ENCODE measurements at places on chromosomes 2 and 18.

DNA sequence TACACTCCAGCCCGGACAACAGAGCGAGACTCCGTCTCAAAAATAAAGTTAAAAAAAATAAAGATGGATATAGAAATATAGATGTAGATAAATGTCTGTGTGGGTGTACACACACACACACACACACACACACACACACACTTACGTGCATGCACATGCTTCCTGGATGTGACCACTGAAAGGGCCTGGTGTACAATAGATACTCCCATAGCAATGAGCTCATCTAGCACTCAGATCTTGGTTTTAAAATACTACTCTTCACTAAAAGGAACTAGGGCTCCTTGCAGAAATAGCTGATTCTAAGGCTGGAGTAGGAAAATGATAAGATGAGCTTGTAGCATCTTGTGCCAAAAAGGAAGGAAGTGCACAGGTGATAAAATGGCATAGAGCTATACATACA is 39.1 kb downstream of the ROCK2 start:
- DNase-seq: no peak

DNA sequence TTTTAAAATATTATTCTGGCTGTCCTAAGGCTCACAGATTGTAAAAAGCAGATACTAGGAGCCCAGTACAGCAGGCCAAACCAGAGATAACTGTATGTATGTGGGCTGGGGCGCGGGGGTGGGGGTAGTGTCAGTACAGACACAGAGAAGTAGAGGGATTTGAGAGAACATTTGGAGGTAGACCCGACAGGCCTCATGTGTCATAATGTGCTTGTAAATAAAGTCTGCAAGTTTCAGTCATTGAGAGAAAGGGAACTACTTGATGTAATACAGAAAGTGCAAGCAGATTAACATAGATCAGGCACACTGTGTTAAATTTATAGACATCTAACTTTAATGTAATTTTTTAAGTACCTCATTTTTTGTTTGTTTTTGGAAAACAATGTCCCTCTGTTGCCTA is 7.4 kb upstream of the POLI start:
- no peak for DNase-seq

- DNase-seq: no peak
Observed at GRCh38 chr2:201970786-201971108, 62.9 kb upstream of the FZD7 start.

DNA sequence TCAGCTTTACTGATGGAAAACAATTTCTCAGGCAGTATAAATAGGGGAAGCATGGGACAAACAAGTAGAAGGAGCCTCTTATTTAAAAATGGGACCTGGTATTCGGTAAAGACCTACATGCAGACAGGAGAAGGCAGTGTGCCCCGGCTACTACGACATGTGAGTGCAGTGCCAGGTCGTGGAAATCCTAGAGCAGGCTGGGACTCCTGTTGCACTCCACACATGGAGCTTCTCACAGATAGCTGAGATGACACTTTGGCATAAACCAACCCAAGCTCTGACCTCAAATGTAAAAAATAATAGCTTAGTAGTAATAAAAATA is 885 bp upstream of the DSEL start:
- DNase-seq: peak; percentile 74

DNA sequence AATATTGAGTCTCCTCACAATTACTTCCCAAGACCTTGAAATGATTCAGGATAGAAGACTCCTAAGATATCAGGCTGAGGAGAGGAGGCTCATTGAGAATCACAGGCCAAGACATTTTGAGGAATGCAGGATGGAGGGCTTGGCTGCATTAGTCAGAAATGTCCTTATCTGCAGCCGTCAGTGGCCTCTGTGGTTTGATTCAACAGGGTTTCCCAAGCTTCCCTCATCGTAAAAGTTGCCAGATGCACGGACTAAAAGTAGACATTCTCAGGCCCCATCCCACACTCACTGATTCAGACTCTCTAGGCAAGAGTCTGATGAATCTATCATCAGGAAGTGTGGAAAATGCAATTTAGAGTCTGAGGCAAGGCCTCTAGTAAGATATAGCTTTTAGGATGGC is 34.0 kb upstream of the TMEM178A start:
- no peak for DNase-seq

GRCh38 chr2:108403494-108403893 is 25.7 kb downstream of the SULT1C4 start:
- no peak for DNase-seq

- no peak for DNase-seq
Observed at GRCh38 chr2:100563407-100564247, 834 bp downstream of the PDCL3 start.

DNA sequence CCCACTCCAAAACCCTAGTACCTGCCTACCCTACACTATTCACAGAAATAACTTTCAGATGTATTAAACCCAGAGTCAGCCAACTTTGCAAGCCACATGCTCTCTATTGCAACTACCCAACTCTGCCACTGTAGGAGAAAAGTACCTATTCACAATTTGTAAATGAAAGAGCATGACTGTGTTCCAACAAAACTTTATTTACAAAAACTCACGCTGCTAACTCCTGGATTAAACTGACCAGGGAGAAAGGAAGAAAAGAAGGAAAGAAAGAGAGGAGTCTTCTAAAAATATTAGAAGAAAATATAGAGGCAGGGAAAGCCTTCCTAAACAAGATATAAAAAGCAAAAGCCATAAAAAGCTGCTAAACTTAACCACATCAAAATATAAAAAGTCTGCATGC is 24.6 kb downstream of the SLC1A4 start:
- no peak for DNase-seq

DNA sequence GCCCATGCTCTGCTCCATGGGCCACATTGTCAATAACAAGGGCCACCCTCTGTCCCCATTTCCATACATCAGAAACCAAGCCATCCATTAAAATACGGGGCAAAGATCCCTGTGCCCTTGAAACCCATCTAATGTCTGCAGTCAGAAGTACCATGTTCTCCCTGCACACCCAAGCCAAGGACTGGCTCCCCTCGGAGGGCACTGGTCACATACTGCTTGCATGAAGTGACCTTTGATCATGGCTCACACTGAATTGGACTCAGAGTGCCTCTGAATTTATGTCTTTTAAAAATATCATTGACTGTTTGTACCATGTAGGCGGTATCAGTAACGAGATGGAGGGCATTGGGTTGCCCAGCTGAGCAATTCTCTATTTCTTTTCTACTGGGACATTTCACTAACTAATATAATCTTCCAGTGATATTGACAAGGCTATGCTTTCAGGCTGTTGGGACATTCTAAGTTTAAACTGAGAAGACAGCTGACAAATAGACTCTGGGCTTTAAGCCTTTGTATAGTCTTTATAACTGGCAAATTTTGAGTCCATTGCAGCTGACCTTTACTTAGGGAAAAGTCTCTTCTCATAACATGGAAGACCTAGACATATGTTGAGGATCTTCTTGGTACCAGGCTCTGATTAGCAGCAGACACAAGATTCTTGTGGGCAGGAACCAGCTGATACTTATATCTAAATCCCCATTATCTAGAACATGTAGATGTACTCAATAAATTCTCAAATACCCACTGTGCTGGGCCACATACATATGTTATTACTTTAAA is 214.3 kb downstream of the MYCN start:
- DNase-seq: no peak

DNA sequence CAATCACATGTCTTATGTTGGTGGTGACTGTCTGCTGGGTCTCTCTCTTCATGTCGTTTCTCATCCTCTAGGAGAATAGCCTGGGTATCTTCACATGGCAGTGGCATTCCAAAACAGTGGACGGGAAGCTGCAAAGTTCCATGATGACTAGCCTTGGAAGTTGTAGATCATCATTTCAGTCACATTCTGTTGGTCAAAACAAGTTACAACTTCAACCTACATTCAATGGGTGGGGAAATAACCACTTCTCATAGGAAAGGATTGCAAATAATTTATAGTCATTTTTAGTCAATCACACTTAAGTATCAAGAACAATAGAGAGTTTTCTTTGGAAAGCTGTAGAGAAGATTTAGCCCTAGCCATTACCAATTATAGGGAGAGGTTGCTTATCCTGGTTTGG is 395.0 kb upstream of the CDH2 start:
- no peak for DNase-seq

- DNase-seq: no peak
Observed at GRCh38 chr2:207823865-207824264, 54.2 kb upstream of the FZD5 start.

GRCh38 chr18:23963443-23964165 is 51.0 kb upstream of the TTC39C start:
- no peak for DNase-seq

DNA sequence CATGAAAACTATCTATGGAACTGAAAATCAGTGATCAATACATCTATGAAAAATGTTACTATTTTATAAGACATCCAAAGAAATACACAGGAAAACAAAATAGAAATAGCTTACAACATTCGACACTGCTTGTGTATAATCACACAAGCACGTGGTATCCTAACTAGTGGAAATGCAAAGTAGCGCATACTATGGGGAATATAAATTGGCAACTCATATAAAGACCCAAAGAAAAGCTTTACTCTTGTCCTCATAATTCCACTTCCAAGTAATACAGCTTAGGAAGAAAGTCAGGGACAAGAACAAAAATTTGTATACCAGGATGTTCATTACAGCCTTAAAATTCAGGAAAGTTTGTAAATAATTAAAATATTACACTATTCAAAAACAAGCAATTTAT is 384.6 kb downstream of the NRXN1 start:
- DNase-seq: no peak

- DNase-seq: no peak
Observed at GRCh38 chr2:222492683-222493082, 68.3 kb downstream of the SGPP2 start.

GRCh38 chr2:187447336-187447735 is 716 bp downstream of the CALCRL start:
- no peak for DNase-seq

- DNase-seq: no peak
Observed at GRCh38 chr2:99348173-99348572, 11.0 kb downstream of the EIF5B start.

DNA sequence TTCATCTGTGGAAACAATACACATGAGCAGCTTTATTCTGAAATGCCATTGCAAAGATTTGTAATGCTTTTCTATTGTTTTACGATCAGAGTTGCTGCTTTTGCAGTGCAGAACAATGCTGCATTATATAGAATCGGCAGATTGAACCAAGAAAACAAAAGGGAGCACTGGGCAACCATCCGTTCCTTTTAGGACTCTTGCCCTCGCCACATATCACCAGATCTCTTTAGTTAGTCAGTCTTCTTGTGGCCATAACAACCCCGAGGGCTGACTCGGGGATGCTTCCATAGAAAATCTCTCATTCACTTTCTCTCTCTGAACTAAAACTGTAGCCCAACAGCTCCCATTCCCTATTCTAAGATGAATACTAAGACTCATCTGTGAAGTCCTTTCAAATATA is 340.4 kb downstream of the NRXN1 start:
- DNase-seq: no peak

GRCh38 chr2:207724113-207724512 is 12.7 kb downstream of the CCNYL1 start:
- DNase-seq: no peak

DNA sequence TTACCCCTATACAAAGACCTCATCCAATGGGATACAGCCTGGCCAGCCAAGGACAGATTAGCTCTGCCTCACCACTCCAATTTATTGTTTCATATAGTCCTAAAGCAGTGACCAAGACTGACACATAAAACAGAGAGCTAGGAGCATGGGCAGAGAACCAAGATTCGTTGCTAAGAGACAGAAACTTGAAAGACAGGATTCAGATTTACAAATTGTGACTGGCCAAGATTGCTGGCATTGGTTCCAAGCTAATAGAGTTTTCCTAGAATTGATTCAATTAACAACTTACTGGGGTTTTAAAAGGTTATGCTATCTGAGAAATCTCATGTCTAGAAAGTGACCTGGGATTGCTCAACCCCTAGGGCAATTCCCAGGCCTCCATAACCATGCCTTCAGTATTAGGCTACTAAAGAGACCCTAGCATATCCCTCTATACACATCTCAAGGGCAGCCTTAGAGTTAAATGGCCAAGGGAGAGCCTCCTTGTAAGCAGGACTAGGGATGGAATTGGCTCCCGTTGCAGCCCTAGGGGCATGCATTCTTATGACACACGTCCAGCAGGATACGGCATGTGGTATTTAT is 75.6 kb downstream of the ICOS start:
- peak; percentile 89 for DNase-seq

DNA sequence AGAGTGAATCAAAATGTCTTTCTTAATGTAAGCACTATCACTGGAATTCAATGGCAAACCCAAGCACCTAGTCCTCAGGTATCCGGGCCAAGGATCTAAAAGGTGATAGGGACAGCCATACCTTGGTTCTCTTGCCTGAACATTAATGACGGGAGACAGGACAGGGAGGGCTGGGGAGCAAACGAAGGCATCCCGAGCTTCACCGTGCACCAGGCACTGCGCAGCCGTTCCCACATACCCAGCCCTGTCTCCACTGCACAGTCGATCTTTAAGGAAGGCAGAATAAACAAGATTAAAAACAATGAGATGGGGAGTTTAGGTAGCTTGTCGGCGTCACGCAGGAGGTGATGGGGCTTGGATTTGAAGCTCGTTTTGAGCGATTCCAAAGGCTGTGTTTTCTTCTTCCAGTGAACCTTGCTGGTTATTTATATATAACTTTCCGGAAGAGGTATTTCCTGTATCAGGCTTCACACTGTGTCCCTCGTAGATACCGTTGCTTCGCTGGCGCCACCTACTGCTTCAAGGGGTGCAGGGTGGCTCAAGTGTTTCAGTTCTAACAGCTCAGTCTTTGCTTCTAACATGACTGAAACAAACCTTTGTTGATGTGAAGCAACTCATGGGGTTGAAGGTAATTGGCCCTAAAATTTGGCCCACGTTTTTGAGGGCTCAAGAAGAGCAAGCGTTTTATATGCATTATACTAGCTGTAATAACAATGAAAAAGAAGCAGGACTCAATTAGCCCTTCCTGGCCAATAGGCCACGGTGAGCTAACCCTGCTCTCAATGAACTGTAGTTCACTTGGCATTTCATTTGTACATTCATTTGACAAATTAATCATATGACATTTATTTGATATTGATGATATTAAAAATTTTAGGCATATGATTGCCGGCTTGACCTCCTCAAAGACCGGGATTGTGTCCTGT is 77.4 kb downstream of the DCDC2C start:
- DNase-seq: peak; percentile 50

DNA sequence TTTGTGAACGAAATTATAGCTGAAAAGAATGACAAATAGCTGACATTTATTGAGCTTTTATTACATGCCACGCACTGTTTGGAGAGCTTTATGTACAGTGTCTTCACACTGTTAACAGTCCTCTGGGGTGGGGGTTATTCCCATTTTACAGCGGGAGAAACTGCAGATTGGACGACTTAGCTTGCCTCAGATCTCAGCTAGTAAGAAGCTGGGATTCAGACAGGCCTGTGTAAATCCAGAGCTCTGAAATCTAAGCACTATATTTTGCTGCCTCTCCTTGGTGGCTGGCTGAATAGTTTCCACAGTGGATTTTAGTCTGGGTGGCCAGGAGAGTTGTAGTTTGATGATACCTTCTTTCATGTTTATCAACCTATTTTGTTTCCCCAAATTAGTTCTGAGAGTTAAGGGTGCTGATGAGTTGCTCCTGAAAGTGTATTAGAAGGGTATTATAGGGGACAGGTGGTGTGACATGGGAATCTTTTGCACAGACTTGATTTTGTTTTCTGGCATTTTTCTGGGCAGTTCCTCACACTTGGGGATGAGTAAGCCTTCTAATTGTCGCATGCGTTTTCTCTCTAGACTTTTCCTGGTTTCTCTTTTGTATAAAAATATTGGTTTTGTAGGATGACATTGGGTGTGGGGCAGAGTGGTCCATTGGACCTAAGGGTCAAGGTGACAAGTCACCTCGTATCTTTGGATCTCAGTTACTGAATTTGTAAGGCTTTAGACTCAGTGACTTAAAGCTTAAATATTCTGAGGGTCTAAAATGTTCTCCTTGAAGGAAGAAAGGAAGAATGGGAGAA is 1.5 kb downstream of the ACSL3 start:
- DNase-seq: no peak

Data from NCI-H1105 treated with DMSO at 0.1 percent for 48 hours (cell line).